Astrocyte (in vitro differentiated cells and primary cell): ENCODE measurements at places on chromosomes 5 and 9.
A peak's percentile ranks its signal among the peaks of the same experiment; 100 is the strongest.

- peak; percentile 8 for DNase-seq
Measured at GRCh38 chr5:56819060-56819881, 3.9 kb downstream of the MAP3K1 start.

- peak; percentile 70 for DNase-seq
Measured at GRCh38 chr5:132388244-132389050, 18.9 kb downstream of the SLC22A5 start.

GRCh38 chr9:4177970-4178758, 121.7 kb downstream of the GLIS3 start:
- no peak for DNase-seq

- DNase-seq, result no peak
Measured at GRCh38 chr5:142065273-142065672, 43.3 kb upstream of the NDFIP1 start.

DNA sequence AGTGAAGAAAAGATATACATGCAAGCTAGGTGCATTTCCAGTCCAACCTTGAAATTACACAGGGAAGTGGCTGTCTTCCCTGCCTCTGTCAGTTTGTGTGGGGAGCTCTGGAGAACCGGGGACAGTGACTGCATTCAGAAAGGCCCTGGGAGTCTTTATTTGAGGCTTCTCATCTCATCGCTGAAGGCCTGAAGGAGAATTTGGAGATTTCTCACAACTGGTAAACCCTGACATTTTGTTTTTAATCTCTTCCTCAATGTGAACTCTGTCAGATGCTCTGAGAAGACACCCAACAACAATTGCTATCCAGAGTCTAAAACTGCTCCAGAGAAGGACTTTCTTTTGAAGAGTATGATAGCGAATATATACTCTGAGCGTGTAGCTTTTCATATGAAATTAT, 33.0 kb downstream of the MACIR start:
- no peak for DNase-seq

DNA sequence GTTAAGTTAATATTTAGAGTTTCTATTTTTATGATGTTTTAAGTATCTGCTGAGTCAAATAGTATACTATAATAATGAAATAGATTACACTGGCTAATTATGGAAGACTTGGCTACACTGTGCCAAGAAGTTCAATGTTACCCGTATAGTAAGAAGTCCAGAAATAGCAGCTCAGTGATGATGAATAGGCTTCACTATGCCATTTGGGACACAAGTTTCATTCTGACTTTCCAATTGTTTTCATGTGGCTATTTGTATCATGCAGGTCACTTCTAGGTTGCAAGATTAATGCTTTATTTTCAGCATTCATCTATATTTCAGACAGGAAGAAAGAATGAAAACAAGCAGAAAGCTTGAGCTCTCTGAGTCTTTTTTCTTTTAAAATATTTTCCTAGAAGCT, 194.5 kb upstream of the RIOK2 start:
- DNase-seq, result no peak

GRCh38 chr9:30507166-30507565, 1877.3 kb upstream of the ACO1 start:
- no peak for DNase-seq

GRCh38 chr5:126816649-126817048, 39.7 kb downstream of the LMNB1 start:
- no peak for DNase-seq

DNA sequence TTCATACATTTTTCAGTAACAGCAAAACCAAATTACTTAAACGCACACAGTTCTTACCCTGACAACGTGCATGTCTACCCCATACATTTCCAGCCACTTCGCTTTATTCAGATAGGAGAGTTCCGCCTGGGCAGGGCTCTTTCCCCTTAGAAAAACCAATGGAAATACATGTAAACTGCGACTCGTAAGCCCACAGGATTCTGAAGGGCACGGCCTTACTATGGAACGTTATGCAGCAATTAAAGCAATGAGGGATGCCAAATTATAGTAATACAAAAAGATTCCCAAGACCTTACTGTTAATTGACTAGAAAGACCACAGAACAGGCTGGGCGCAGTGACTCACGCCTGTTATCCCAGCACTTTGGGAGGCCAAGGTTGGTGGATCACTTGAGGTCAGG, 64.5 kb downstream of the EPB41L4B start:
- peak; percentile 93 for DNase-seq

- no peak for DNase-seq
Measured at GRCh38 chr9:122168356-122168755, 8.6 kb downstream of the MORN5 start.

DNA sequence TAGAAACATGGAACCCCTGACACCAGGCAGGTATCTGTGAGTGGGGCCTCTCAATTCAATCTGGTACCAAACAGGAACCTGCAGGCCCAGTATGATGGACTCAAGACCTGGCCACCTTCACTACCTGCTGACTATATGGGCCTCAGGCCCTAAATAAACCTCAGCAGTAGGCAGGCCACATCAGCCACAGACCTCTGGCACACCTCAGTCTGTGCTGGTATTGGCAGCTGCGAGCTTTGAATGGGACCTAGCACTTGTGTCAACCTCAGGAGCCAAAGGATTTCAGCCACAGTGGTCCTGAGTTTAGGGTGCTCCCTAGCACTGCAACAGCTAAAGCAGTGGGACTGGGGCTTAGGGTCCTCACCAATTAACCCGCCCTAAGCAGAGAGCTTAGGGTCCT, 325.5 kb downstream of the ZNF608 start:
- no peak for DNase-seq

DNA sequence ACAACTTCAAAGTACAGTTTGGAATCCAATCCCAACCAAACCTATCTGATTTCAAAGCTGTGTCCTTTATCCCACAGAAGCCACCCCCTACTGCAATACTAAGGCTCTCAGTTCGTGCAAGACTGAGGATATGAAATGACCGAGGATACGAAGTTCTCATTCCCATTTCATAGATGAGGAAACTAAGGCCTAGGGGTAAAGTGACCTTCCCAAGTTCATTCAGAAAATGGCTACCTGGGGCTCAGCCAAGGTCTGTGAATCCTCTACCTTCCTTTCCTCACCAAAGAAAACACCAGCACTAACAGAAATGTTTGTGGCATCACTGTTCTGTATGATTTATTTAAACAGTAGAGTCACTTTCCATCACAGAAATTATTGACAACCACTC, 5.4 kb downstream of the KIAA1191 start:
- DNase-seq, result no peak

DNA sequence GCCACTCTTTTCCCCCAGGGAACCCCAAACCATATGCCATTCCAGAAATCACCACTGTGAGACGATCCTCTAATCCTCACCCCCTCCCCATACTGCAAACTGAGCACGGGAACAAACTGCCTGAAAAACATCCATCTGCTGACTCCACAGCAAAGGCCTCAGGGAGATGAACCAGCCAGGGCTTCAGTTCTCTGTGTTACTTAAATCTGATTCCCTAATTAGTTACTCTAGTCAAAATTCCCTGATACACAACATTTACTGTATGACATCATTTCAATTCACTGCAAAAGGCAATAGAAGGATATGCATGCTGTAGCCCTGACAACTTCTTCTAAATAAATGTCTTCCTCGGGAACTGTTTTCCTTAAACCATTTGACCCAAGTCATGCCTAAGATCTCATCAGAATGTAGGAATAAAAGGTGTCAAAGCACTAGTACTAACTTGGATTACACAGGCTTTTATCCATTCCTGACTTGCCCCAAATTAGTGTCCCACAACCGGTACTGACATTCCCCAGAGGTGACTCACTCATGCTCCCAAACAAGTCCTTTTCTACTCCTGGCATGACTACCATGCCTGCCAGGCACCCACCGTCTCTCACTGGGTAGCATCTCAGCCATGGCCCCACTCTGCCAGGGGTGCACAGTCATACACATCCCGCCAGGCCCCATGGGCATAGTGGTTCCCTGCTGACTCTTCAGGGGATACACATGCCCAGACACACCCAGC, 35.0 kb downstream of the MTX3 start:
- DNase-seq, result peak; percentile 67

DNA sequence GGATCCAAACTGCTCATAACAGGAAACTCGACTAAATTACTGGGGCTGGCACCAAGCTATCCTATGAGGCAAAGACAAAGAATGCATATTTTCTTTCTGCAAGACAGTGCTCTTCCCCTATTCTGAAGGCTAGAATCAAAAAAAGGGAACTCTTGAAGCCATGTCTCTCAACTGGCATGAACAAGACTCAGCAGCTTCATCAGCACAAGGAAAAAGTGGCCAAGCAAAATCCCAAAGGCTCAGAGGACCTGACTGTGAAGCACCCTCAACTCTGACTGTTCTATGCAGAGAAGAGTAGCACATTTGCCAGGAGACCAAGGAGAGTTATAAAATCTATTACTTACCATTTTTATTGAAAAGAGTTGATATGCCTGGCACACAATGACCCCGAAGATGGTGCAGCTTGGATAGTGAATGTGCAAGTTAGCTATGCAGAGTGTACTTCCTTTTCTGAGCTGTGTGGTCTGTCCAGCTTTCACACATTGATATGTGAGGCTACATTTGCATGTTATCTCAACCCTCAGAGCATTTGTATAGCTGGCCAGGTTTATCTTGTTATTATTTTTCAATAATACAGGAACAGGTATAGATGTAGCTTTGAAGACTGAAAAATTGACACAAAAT, 51.0 kb upstream of the FYB1 start:
- no peak for DNase-seq

DNA sequence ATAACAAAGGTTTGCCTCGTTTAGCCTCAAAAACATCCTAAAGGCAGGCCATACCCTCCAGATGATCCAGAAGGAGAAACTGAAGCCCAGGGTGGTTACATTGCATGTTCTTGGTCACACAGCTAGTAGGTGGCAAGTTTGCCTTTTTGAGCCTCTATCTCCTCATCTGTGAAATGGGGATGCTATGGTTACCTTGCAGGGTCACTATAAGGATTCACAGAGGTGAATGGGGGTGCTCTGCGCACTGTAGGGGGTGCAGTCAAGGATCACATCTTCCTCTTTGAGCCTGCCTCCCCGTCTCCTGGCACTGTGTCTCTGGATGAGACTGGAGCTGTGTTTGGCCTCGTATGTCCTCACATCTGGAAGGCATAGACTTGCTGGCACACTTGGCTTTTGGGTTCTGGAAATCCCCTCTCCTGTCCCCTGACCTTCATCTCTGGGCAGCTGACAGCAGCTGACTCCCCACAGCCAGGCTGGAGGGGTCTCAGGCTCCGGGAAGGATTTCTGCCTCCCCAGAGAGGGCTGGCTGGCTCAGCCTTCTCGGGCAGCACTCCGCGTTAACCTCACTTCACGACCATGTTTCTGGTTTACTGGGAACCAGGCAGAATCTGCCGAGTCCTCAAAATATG, 167.7 kb downstream of the RGS3 start:
- DNase-seq, result no peak

DNA sequence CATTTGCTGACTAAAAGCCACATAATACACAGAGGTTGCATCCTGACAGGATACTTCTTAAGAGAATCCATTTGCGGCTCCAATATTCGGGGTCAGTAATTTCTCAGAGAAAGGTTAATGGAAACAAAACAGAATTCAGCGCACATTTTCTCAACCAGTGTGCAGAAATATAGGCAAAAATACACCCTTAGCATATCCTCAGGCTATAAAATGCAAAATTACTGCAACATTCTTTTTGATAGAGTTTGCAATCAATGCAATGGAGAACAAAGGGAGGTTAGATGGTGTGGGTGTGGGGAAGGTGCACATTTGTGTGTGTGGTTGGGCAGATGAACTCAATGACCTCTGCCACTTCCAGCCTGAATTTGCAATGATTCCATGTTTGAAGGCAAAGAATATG, 35.4 kb upstream of the ACO1 start:
- DNase-seq, result no peak

DNA sequence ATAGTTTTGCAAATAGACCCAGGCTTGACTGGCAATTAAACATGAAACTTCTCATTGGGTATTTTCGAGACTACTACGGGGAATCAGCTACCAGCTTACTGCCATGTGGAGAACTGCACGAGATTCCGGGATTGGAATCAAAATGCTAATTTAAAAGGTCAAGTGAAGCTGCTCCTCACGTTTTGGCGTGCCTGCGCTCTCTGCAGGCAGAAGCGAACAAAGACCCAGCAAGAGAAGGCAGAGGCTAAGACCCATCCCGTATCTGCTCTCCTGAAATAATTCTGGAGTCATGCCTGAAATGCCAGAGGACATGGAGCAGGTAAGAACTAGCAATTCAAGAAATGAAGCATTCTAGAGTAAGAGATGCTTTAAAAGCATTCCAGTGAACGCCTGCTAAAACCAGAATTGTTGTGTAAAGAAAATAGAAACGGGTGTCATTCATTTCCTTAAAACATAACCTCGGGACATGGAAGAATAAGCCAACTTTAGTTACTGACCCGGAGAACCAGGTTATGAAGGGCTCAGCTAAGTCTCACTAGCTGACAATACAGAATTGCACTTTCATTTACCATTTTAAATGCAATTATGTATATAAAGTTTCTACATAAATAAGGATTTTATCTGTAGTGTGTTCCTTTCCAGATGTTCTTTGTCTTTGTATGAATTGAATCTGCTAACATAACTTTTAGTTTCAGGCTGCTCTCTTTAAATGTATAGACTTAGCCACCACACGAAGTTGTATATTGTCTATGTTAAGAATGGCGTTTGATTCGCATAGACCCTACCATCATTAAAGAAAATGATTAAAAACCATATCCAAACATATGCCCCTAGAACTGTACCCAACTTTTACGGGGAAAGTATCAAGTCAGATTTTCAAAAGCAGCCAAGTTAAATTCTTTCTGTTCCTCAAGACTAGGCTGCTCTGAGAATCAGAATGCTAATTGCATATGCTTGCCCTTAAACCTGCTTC, 2.0 kb upstream of the MAT2B start:
- peak; percentile 62 for DNase-seq

DNA sequence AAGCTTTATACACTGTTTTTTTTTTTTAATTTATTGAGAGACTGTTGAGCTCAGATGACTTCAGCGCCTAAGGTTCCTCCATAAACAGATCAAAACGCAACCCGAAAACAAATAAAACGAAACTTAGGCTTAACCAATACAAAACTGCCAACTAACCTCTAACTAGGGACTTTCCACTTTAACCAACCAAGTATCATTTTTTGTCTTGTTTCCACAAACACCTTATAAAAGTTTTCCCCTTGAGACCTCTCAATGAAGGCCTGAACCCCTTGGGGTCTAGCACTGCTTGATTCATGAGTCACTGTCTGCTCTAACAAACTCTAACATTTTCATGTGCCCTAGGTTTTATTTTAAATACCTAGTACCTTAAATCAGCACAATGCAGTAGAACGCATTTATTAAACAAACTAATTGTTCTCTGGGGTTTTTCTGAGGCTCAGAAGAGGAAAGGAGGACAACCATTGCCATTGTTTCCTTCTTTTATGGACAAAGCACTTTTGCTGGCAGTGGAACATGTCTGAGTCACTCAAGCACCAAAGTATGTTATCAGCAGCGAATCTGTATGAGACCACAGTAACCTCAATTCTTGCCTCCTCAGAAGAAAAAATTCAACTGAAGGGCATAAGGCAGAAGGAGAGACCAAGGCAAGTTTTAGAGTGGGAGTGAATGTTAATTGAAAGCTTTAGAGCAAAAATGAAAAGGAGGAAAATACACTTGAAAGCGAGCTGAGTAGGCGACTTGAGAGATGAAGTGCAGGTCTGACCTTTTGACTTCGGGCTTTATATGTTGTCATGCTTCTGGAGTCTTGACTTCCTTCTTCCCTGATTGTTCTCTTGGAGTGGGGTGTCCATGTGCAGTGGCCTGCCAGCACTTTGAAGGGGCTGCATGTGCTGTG, 97.7 kb upstream of the HCN1 start:
- no peak for DNase-seq
